Cardiac muscle cell (in vitro differentiated cells and primary cell): ENCODE measurements at places on chromosomes 3 and 15. TPM values are rescaled to one million over a fixed set of nuclear protein-coding genes. Genes with fewer than 3 reads are reported as not detected.

The ZDHHC19 gene
- 1.4 TPM in 1 of 2 replicates, not detected in the other for total RNA-seq

- no peak for DNase-seq
- no peaks in the 10 kb centered on the region for H3K36me3 ChIP-seq
- no peak overlapping the region for H3K4me3 ChIP-seq
- no peaks in the 10 kb centered on the region for H3K4me1 ChIP-seq
- no peaks in the 10 kb centered on the region for H3K27me3 ChIP-seq
- no peak overlapping the region for H3K27ac ChIP-seq
Observed at GRCh38 chr3:131743126-131743525, 240.4 kb upstream of the MRPL3 start.

DNA sequence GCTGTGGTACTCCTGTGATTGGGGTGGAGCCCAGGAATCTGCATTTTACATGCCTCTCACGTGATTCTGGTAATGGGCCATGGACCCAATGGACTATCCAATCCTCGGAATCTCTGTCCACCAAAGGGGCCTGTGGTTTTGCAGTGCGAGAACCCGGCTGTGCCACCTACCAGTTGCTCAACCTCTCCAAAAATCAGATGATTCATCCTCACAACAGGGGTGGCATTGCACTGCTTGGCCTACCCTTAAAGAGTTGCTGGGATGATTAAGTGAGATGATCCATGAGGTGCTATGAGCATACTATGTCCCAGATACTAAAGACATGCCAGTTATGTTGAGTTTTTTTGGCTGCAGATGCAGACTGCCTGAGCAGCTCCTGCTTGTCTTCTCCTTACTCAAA is 5.1 kb downstream of the ANP32A start:
- H3K27me3 ChIP-seq: no peaks in the 10 kb centered on the region
- H3K36me3 ChIP-seq: no peaks in the 10 kb centered on the region
- H3K4me1 ChIP-seq: peaks cover 33% of the 10 kb centered on the region
- H3K4me3 ChIP-seq: no peak overlapping the region

- no peak overlapping the region for H3K4me3 ChIP-seq
- H3K36me3 ChIP-seq: peaks cover 31% of the 10 kb centered on the region
- peaks cover 22% of the 10 kb centered on the region for H3K4me1 ChIP-seq
- no peak for DNase-seq
- H3K27ac ChIP-seq: peak overlapping the region; percentile 78
- H3K27me3 ChIP-seq: no peaks in the 10 kb centered on the region
Observed at GRCh38 chr3:138398791-138399575, 35.4 kb upstream of the ESYT3 start.

- no peaks in the 10 kb centered on the region for H3K4me1 ChIP-seq
- H3K27ac ChIP-seq: no peak overlapping the region
- peaks cover 4% of the 10 kb centered on the region for H3K27me3 ChIP-seq
- H3K36me3 ChIP-seq: no peaks in the 10 kb centered on the region
- no peak overlapping the region for H3K4me3 ChIP-seq
Observed at GRCh38 chr3:148932972-148933371, 58.4 kb upstream of the GYG1 start.

The HGD gene
- total RNA-seq: 0.39 TPM in 1 of 2 replicates, not detected in the other

DNA sequence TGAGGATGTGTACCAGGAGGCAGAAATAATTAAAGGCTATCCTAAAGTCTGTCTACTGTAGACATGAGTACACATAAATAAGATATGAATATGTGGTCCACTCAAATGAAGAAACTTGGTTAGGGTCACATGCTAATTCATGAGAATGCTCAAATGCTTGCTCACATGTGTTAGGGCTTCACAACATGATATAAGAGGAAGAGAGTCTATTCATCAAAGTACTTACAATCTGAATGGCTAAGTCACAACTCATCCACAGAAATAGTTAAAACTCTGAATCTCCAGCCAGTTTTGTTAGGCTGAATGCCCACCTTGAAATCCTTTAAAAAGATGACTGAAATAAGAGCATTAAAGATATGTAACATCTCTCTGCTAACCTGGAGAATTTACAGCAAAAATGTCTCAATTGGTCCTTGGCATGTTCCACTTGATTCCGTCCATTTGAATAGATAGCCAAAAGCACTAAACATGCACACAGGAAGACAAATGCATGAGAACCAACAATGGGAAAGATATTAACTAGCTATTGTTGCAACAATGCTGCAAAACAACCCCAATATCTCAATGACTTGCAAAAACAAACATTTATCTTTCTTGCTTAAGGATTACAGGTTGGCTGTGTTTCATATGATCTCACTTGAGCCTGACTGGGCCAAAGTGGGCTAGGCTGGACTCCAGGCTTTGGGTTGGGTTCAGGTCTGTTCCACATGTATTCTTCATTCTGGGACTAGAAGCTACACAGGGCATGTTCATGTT is 10.6 kb upstream of the TBC1D5 start:
- DNase-seq: no peak
- H3K4me3 ChIP-seq: no peak overlapping the region
- no peaks in the 10 kb centered on the region for H3K4me1 ChIP-seq
- no peaks in the 10 kb centered on the region for H3K27me3 ChIP-seq

DNA sequence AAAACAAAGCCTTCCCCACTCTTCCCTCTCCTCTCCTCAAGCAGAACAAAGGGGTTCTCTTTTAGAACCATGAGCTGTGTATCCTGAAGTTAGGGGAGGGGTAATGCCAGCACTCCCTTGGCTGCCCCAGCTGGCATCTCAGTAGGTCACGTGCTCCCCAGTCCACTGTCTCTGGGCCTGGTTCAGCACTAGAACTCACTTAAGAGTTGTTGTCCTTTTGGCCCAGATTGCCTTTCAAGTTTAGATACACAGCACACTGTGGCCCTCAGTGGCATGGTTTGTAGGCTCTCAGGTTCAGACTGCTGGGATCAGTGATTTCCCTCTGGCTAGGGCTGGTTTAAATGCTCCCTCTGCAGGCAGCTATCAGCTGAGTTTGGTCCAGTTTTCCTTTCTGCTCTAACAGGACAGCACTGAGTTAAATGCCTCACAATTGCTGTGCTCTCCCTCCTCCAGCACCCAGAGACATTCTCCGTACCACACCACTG is 188.4 kb upstream of the ST8SIA2 start:
- peak; percentile 43 for DNase-seq
- no peaks in the 10 kb centered on the region for H3K36me3 ChIP-seq
- H3K27me3 ChIP-seq: no peaks in the 10 kb centered on the region
- H3K4me3 ChIP-seq: no peak overlapping the region

The MORF4L1 gene
- 760 and 1,026 TPM in 2 replicates for total RNA-seq

The CRBN gene
- total RNA-seq: 47.3 and 63.0 TPM in 2 replicates

- no peaks in the 10 kb centered on the region for H3K27me3 ChIP-seq
- no peaks in the 10 kb centered on the region for H3K36me3 ChIP-seq
- no peak overlapping the region for H3K27ac ChIP-seq
- peaks cover 4% of the 10 kb centered on the region for H3K4me1 ChIP-seq
- no peak for DNase-seq
- no peak overlapping the region for H3K4me3 ChIP-seq
Observed at GRCh38 chr3:196872316-196872715, 4.6 kb downstream of the SENP5 start.

GRCh38 chr3:149120051-149120972 is 9.1 kb upstream of the HPS3 start:
- H3K27ac ChIP-seq: no peak overlapping the region
- DNase-seq: peak; percentile 62
- no peaks in the 10 kb centered on the region for H3K27me3 ChIP-seq

GRCh38 chr3:146598535-146598934 is 6.6 kb downstream of the PLSCR5 start:
- H3K4me3 ChIP-seq: no peak overlapping the region
- H3K36me3 ChIP-seq: no peaks in the 10 kb centered on the region
- H3K27me3 ChIP-seq: no peaks in the 10 kb centered on the region
- H3K4me1 ChIP-seq: peaks cover 7% of the 10 kb centered on the region
- H3K27ac ChIP-seq: no peak overlapping the region

The SERPINI2 gene
- 0.57 TPM in 1 of 2 replicates, not detected in the other for total RNA-seq

The SLC9A9 gene
- 1.1 and 1.5 TPM in 2 replicates for total RNA-seq

DNA sequence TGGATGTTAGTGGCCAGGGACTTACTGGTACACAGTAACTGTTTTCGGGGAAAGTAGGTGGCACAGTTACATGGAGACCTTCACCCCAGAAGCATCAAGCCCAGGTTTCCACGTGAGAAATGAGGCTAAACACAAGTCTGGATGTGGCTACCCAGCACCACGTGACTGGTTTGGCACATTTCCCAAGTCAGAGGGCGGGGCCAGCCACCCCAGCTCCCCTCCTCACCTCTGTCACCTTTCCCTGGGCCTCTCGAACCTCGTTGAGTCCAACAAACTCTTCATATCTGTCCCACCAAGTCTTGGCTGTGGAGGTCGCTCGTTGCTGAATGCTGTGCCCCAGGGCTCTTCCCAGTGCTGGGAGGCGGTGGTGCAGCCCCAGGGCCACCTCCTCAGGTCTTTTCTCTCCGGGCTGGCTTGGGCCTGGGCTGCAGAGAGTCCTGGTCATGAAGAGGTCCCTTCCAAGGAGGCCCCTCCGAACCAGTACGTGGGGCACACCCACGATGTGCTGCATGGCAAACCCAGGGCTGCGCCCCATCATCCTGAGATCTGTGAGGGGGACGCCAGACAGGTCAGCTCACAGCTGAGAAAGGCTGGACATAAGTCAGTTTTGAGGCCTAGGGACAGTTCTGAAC is 4.8 kb upstream of the PLXNB1 start:
- peaks cover 3% of the 10 kb centered on the region for H3K4me1 ChIP-seq
- DNase-seq: no peak
- no peaks in the 10 kb centered on the region for H3K36me3 ChIP-seq
- H3K4me3 ChIP-seq: no peak overlapping the region

DNA sequence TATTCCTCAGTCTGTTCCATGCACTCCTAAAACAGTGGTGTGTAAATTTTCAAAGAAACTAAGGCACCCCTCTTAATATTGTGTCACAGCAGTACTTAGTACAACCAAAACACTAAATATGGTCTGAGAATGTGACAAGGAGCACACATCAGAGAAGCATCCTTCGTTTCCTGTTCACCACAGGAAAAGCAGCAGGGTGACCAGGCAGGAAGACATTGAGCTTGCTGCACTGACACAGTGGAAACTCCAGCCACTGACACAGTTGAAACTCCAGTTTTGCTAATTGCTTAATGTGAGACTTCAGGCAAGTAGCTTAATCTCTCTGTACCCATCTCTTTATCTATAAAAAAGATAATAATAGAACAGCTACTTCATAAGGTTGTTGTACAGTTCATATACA is 353.0 kb upstream of the RORA start:
- H3K27ac ChIP-seq: no peak overlapping the region
- DNase-seq: no peak
- no peaks in the 10 kb centered on the region for H3K36me3 ChIP-seq
- H3K27me3 ChIP-seq: no peaks in the 10 kb centered on the region
- no peaks in the 10 kb centered on the region for H3K4me1 ChIP-seq
- no peak overlapping the region for H3K4me3 ChIP-seq

The PEX5L gene
- 0.30 and 0.35 TPM in 2 replicates for total RNA-seq

- no peaks in the 10 kb centered on the region for H3K36me3 ChIP-seq
- DNase-seq: no peak
- H3K27me3 ChIP-seq: no peaks in the 10 kb centered on the region
- H3K27ac ChIP-seq: no peak overlapping the region
- H3K4me3 ChIP-seq: no peak overlapping the region
- no peaks in the 10 kb centered on the region for H3K4me1 ChIP-seq
Observed at GRCh38 chr3:70040386-70040785, 40.9 kb downstream of the SAMMSON start.

GRCh38 chr3:120661106-120661905 is 20.7 kb downstream of the HGD start:
- H3K36me3 ChIP-seq: no peaks in the 10 kb centered on the region
- H3K4me3 ChIP-seq: no peak overlapping the region
- H3K4me1 ChIP-seq: no peaks in the 10 kb centered on the region

DNA sequence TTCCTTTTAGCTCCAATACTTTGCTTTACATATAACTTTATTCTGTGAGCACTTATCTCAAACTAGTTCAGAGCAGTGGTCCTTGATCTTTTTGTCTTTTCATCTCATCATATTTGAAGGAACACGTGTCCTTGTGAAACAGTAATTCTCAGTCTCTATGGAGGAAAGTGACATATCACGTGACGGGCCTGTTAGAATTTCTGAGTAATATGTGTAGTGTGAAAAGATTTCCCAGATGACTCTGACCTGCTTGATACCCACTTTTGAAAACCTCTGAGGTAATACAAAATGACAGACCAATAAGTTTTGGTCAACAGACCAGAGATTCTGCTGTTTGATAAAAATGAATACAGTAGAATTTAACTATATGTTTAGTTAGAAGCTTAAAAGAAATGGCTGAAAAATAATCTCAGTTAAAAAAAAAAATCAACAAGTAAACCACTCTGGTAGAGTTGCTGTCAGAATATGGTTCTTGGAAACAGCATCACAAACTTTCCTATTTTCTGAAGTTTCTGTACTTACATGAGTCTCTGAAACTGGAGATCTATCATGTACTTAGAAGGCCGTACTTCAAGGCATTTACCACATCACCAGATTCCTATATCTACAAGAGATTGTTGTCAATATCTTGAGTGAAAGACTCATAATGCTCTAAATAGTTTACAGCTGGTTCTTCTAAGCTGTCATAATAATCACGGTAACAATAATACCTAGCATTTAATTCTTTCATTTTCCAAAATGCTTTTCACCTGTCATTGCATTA is 590.2 kb upstream of the TBL1XR1 start:
- H3K4me1 ChIP-seq: peaks cover 10% of the 10 kb centered on the region
- no peak for DNase-seq
- no peak overlapping the region for H3K4me3 ChIP-seq
- no peak overlapping the region for H3K27ac ChIP-seq
- H3K27me3 ChIP-seq: no peaks in the 10 kb centered on the region

- H3K4me1 ChIP-seq: no peaks in the 10 kb centered on the region
- peak; percentile 24 for DNase-seq
- H3K36me3 ChIP-seq: no peaks in the 10 kb centered on the region
- H3K27ac ChIP-seq: no peak overlapping the region
Observed at GRCh38 chr3:177590826-177591225, 393.5 kb upstream of the TBL1XR1 start.

DNA sequence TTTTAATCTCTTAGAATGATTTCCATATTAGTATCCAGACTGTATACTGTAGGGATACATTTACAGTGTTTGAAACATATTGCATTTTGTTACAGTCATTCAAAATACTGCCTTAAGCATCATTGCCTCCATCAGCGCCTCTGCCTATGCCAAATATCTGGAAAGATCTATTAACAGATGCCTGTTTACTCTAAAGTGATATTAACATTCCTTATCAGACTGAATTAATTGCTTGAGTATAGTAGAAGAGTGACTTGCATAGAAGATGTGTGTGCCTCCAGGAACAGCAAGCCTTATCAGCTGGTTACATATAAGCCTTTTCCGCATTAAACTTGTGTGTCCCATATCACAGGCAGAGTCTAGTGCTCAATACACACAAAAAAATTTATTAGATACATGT is 379.1 kb downstream of the CADM2 start:
- H3K36me3 ChIP-seq: no peaks in the 10 kb centered on the region
- H3K4me1 ChIP-seq: no peaks in the 10 kb centered on the region
- no peak overlapping the region for H3K27ac ChIP-seq
- no peaks in the 10 kb centered on the region for H3K27me3 ChIP-seq
